ENCODE measurements at places on chromosomes 3 and 15. TPM values are rescaled to one million over a fixed set of nuclear protein-coding genes. Genes with fewer than 3 reads are reported as not detected.

RETNLB gene
- total RNA-seq: not detected

C3orf62 gene
- 6.9 TPM for total RNA-seq

FBXW12 gene
- total RNA-seq: not detected

GRCh38 chr15:57307527-57308169, 68.7 kb upstream of the CGNL1 start:
- peak; percentile 56 for DNase-seq

GRCh38 chr3:53068176-53068575, 22.3 kb upstream of the SFMBT1 start:
- no peak for DNase-seq

DNA sequence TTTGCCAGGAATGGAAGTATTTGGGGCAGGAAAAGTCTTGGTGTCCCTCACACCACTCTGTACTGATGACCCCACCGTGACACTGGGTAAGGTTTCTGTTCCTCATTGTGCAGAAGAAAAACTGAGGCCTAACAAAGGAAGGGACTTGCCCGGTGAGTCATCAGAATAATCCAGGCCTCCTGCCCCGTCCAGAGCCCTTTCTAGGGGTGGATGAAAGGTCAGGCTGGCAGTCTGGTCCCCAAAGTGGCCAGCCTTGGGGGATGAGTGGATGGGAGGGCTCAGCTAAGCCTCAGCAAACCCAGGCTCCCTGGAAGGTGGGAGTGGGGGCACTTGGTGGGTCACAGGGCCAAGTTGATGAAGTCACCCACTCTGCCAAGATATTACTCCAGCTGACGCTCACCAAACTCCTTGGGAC, 2.3 kb upstream of the DNAH1 start:
- no peak for DNase-seq

DNA sequence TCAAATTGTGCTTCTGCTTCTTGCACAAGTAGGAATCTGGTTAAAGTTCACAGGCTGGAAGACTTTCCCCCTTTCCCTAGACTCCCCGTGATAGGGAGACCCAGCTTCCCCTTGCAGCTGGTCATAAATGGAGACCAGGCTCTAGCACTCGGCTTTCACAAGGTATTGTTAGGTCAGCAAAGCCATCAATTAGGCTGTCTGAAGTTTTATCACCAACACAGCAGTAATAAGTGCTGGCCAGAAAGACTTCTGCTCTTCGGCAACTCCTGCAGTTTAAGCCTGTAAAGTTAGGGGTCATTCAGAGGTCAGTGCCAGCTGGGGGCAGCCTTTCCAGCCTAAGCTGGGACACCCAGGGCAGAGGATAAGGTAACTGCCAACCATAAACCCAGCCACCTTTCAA, 203.4 kb downstream of the MEIS2 start:
- no peak for DNase-seq

DNA sequence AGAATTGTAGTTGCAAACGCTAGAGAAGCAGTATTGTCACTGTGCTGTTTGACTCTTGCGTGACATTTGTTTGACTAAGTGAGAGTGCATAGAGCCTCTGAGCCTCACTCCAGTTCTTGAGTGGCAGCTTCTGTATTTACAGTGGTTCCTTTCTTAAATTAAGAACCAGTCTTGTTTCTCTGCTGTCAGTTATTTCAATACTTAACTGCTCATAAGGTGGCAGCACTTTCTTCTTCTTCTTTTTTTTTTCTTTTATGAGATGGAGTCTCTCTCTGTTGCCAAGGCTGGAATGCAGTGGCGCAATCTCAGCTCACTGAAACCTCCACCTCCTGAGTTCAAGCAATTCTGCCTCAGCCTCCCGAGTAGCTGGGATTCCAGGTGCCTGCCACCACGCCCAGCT, 372.1 kb downstream of the LPP start:
- no peak for DNase-seq
